ENCODE measurements at places on chromosomes 2 and 18.
A peak's percentile ranks its signal among the peaks of the same experiment; 100 is the strongest.

DNA sequence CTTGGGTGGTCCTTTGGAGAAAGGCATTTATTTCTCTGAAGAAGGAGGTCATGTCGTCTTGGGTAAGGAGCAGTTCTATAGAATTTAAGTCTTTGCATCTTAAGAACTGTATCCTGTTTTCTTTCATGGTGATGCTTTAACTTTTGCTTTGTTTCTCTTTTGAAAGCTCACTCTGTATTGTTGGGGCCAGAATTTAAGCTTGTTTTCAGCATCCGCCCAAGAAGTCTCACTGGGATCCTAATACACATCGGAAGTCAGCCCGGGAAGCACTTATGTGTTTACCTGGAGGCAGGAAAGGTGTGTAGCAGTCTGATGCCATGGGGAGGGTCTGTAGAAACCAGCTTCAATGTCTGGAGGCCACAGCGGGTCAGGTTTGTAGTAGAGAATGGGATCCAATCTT is 64.7 kb upstream of the TTC39C start:
- DNase-seq: no peak

- peak; percentile 88 for DNase-seq
These were observed 112.2 kb downstream of the OSBPL6 start for GRCh38 chr2:178306352-178307073.

DNA sequence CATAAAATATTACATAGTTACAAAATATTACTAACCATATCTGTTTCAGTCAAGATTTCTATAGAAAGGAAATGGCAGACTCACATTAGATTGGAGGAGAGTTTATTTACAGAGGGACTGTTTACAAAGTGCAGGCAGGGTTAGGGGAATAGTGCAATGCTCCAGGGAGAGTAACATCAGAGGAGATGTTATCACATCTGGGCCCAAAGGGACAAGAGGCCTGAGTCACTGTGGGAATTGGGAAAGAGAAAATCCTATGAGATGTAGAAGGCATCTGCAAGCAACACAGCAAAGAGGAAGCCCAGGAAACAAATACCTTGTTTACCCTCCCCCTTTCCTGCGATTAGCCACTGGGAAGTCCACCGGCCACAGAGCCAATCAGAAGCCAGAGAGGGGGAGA is 227.3 kb upstream of the TANK start:
- no peak for DNase-seq

- DNase-seq: no peak
These were observed 11.2 kb upstream of the MYO3B start for GRCh38 chr2:170166735-170167134.

DNA sequence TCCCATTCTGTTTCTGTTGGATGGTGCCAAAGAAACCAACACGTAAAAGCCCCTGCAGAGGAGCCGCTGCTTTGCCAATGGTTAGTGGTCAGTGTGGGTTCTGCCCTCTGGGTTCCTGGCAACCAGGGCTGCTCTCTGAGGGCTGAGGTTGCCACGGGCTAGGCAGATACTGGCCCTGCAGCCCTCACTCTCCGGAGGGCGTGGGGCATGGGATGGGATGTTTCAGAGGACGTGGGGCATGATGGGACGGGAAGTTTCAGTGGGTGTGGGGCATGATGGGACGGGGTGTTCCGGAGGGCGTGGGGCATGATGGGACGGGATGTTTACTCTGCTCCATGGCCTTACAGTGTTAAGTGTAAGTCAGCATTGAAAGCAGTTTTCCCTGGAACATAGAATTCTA is 34.2 kb downstream of the ADI1 start:
- DNase-seq: no peak

- DNase-seq: no peak
These were observed 166.0 kb downstream of the NCK2 start for GRCh38 chr2:105910497-105911238.

- DNase-seq: no peak
These were observed 259.2 kb downstream of the IRS1 start for GRCh38 chr2:226540204-226540994.

- DNase-seq: no peak
These were observed 218.7 kb upstream of the PIEZO2 start for GRCh38 chr18:11368020-11368419.

DNA sequence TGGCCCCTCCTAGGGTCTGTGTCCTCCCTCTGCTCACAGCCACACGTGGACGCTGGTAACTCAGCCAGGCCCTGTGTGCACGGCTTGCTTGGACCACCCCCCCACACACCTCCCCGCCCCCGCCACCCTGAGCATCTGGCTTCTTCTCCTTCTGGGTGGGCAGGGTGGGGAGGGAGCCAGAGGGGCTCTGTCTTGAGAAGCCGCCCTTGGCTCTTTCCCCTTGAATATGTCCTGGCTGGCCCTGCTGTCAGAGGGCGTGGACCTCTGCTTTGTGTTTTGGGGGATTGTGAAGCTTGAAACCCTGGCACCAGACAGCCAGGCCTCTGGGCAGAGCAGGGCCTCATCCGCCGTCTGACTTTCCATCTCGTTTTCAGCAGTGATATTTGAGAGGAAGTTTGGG is 72.1 kb downstream of the GLI2 start:
- DNase-seq: no peak

- DNase-seq: no peak
These were observed 198.3 kb downstream of the ACKR3 start for GRCh38 chr2:236767941-236768340.

- DNase-seq: peak; percentile 39
These were observed 859.5 kb downstream of the LRP1B start for GRCh38 chr2:141271346-141271745.

GRCh38 chr2:147082850-147083522 is 761.8 kb upstream of the ACVR2A start:
- DNase-seq: peak; percentile 55

GRCh38 chr2:62140426-62141141 is 55.3 kb upstream of the B3GNT2 start:
- DNase-seq: no peak

- DNase-seq: peak; percentile 95
These were observed 55.6 kb upstream of the ACMSD start for GRCh38 chr2:134782792-134783191.

Data from Kasumi-1 (cell line).